ENCODE measurements at places on chromosomes 7 and 10.
A peak's percentile ranks its signal among the peaks of the same experiment; 100 is the strongest.

- DNase-seq: no peak
Measured at GRCh38 chr7:70177166-70177565, 578.9 kb downstream of the AUTS2 start.

- no peak for DNase-seq
Measured at GRCh38 chr10:69643779-69644657, 14.0 kb downstream of the FAM241B start.

DNA sequence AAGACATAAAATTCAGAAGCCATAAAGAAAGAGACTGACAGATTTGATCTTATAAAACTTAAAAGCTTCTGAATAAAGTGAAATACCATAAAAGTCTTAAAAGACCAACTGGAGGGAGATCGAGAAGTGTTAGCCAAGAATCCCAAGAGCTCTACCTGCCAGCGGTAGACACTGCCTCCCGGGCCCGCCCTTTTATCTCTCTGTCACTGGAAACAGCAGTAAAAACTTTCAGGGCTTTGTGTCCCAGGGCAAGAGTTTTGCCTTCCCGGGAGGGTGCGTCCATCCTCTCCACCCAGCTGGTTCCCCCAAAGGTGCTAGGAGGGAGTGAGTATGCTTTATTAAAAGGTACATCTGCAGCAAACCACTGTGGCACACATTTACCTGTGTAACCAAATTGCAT is 5.8 kb downstream of the PLA2G12B start:
- DNase-seq: no peak

DNA sequence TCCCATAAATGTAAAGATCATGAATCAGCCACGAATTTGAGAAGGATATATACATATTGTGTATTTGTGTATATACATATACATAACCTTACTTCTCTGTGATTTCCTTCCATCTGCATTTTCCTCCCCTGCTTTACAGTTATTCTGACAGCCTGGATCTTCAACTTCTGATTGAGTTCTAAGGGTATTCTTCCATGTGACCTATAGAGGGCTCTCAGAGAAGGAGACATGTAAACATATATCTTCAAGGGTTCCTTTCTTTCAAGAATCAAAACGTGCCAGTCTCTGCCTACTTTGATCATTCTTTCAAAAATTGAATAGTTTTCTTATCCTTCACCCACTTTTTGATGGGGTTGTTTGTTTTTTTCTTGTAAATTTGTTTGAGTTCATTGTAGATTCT is 453.7 kb upstream of the POT1 start:
- DNase-seq: no peak

GRCh38 chr10:131245475-131246059 is 66.0 kb downstream of the TCERG1L start:
- no peak for DNase-seq

- DNase-seq: no peak
Measured at GRCh38 chr10:62870866-62871265, 54.7 kb upstream of the EGR2 start.

DNA sequence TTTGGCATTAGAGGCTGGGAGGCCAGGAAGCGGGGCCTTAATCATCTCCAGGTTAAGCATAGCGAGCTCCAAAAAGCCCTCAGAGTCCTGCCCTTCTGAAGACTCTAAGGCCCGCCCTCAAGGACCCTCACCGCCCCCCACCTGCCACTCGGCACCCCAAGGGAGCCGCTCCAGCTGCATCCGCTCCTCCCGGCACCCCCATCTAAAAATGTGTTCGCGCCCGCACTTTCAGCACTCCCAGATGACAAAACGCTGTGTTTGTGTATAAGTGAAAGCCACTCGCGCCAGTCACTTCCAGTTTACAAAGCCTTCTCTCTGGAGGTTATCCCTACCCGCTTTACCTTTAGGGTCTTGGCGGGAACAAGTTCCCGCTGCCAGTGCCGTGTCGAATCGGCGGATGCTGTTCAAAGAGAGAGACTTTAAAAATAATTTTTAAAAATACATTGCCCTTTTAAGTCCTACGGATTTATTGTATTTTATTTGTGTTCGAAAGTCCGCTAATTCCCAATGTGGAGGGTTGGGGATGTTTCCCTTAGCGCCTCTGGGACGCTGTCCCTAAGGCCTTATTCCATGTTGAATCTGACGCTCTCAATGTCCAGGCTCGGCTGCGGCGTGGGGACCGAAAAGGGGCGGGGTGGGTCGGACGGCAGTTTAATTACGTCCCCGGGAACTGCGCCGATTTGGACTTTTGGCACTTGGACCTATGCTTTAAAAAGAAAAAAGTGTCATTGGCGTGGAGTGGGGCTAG is at the start of the genes DCLRE1A and NHLRC2:
TSS of gene DCLRE1A (minus strand) at position 70 of the 748 bp plus-strand sequence. CDS start 900 bp downstream, outside the sequence.
TSS of gene NHLRC2 (plus strand) at position 649 of the 748 bp plus-strand sequence. CDS start 212 bp downstream, outside the sequence.
- peak; percentile 77 for DNase-seq

DNA sequence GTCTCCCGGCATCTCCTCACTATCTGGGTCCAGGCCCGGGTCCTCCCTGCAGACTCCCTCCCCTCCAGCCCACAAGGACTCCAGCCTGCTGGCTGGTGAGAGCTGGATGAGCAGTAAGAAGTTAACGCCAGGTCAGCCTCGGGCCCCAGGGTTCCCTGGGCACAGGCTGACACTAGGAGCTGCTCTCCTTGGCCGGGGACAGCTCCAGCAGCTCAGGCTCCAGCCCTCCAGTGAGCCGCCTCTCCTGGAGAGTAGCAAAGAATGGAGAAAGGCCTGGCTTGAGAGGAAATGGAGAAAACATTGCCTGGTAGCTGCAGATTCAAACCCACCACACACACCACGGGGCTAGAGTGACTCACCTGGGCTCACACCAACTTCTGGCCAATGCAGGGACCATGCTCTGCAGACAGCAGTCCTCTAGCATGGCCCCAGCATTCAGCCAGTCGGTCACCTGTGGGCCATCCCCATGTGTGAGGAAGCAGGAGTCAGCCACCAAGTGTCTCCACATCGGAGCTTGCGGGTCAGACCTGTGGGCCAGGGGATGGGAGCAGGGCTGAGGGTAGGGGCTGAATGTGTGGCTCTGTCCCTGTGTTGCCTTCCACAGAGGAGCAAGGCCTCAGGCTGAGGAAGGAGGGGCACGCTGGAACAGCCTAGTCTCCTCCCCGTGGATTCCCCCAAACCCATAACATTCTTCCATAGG is 6.5 kb downstream of the SAP25 start:
- no peak for DNase-seq

DNA sequence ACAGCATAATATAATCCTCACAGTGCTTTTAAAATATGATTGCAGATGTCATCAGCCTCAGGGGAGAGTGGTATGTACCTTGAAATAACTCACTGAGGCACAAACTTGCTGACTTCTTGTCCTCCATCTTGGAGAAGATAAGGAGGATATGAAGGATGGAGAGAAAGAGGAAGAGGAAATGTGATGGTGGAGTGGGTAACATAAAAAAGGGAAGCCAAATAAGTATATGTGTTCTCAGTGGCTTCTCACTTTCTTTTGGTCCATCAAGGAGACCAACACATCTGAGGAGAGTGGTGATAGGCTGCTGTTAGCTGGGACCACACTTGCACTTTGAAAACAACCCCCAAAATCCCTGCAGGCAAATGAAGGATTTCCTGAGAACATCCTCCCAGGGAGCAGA is 21.6 kb upstream of the ZNF37A start:
- no peak for DNase-seq

GRCh38 chr7:26376175-26376917 is 84.7 kb downstream of the SNX10 start:
- peak; percentile 66 for DNase-seq

DNA sequence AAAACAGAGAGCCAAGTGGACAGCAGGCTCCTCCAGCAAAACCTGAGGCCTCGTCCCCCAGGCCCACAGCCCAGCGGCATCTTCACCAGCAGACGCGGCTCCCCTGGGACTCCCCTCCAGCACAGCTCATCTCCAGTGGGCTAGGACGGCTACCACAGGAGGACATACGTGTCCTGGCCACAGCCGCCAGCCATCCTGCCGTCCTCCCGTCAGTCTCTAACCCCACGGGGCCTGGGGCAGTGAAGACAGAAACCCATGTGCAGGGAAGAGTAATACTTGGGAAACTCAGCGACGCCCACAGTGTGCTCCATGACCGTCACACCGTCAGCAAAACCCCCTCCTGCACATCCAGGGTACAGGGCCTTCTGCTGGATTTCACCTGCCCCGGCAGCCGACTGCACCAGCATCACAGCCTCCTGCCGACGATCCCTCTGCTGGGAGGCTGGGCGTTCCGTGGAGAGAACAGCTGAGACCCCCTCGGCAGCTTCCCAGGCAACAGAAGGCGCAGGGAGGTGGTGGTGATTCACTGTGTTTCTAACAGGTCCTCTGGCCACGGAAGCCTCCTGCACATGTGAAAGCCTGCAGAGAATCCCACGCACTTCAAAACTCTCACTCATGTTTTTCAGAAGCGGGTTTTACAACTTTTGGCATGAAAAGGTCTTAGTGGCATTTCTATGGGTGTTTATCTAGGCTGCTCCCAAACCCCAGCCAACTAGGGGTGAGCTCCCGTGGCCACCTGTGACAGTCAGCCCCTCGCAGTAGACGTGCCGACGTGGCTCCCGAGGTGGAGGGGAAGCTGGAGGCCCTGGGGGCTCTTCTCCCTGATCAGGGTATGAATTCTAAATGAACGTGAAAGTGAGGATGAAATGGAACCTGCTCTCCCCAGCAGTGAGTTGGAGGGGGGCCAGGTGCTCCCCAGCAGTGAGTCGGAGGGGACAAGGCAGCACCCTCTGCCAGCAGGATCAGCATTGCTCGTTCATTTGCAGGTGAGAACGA is 513.5 kb downstream of the PTPRN2 start:
- no peak for DNase-seq

- DNase-seq: no peak
Measured at GRCh38 chr10:3735175-3735574, 49.8 kb downstream of the KLF6 start.

- DNase-seq: no peak
Measured at GRCh38 chr7:151429560-151430331, 10.2 kb downstream of the CRYGN start.

GRCh38 chr10:129955601-129956285 is 8.3 kb downstream of the EBF3 start:
- no peak for DNase-seq

GRCh38 chr10:125521721-125522680 is 161.0 kb downstream of the TEX36 start:
- peak; percentile 64 for DNase-seq

GRCh38 chr7:140702774-140703173 is 6.3 kb downstream of the NDUFB2 start:
- DNase-seq: no peak

Data from germinal center (tissue), 1 donor.